ENCODE measurements at places on chromosomes 5 and 9. TPM values are rescaled to one million over a fixed set of nuclear protein-coding genes. Genes with fewer than 3 reads are reported as not detected.
A peak's percentile ranks its signal among the peaks of the same experiment; 100 is the strongest.

DRD1 gene
- 0.23 TPM for total RNA-seq

CDKN2B gene
- total RNA-seq, result 306 TPM

BARX1 gene
- 0.73 TPM for total RNA-seq

GRCh38 chr9:81266674-81267073 lies 422.7 kb downstream of the TLE1 start:
- peak; percentile 78 for DNase-seq

DNA sequence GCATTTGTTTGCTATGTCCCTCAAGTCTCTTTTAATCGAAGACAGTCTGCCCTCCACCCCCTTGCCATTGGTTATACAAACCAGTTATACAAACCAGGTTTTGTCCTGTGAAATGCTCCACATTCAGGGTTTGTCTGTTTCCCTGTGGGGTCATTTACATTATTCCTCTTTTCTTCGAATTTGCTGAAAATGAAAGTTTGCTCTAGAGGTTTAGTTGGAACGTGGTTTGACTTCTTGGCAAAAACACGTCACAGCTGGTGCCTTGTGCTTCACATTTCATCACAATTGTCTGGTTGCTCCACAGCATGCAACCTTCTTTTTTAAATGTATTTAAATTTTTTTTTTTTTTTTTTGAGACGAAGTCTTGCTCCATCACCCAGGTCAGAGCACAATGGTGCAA lies 4.2 kb upstream of the HAVCR2 start:
- DNase-seq, result no peak
